Suppressor macrophage (primary cell): ENCODE measurements at places on chromosomes 3 and 15.
A peak's percentile ranks its signal among the peaks of the same experiment; 100 is the strongest.

DNA sequence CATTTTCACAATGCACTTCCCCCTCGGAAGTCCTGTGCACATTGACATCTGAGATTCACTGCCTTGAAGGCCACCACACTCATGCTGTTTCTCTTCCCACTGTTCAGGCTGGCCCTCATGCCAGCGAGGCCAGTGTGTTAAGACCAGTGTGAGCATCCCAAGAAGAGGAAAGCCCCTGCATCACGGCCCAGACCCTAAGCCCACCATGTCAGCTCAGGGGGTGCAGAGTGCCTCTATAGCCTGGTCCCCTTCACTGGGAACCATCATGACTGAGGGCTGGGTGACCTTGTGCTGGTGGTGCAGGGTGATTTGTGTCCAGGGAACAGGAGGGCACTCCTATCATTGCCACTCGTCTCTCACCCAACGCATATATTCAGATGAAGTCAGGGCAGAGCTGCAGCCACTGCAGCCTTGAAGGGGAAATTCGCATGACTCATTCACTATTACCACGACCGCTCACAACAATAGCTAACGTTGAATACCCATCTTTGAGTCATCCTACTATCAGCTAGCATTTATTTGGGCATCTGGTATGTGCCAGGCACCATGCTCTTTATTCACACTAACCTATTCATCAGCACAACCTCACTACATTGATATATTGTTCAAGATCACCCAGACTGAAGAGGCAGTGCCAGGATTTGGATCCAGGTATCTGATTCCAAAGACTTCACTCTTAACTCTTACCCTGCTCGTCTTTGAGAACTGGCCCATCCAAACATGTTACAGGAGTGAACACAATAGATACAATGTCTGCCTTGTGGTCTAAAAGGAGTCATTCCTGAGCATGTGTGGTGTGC, 58.8 kb upstream of the SLC6A11 start:
- DNase-seq, result no peak

GRCh38 chr15:40452296-40453090, 11.7 kb downstream of the BAHD1 start:
- DNase-seq, result no peak

GRCh38 chr3:188170461-188171459, 16.8 kb downstream of the LPP start:
- DNase-seq, result no peak

GRCh38 chr3:190381441-190381840, 6.5 kb upstream of the CLDN16 start:
- no peak for DNase-seq

GRCh38 chr3:12998648-12999047, 74.6 kb downstream of the IQSEC1 start:
- peak; percentile 61 for DNase-seq

GRCh38 chr3:147851062-147851461, 441.9 kb downstream of the ZIC1 start:
- DNase-seq, result no peak

GRCh38 chr3:89221924-89222323, 114.5 kb downstream of the EPHA3 start:
- DNase-seq, result no peak

- no peak for DNase-seq
These were observed 19.7 kb downstream of the SLC12A1 start for GRCh38 chr15:48225771-48226170.

GRCh38 chr3:64058566-64058965, 35.3 kb upstream of the PSMD6 start:
- DNase-seq, result no peak

DNA sequence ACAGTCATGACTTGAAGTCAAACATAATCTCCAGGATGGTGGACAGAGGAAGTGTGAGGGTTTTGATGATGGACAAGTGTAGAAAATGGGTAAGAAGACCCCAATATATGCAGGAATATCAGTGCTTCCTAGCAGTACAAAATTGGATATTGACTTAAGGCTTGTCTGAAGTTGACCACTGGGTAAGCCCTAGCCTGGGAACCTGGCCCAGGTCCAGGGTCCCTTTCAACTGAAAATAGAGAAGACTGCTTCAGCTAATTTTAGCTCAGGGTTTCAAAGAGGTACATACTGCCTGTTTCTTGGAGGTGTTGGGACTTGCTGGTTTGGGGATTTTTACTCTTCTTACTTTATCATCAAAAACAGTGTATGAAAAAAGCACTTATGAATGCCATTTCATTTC, 4.7 kb downstream of the NR1D2 start:
- no peak for DNase-seq

DNA sequence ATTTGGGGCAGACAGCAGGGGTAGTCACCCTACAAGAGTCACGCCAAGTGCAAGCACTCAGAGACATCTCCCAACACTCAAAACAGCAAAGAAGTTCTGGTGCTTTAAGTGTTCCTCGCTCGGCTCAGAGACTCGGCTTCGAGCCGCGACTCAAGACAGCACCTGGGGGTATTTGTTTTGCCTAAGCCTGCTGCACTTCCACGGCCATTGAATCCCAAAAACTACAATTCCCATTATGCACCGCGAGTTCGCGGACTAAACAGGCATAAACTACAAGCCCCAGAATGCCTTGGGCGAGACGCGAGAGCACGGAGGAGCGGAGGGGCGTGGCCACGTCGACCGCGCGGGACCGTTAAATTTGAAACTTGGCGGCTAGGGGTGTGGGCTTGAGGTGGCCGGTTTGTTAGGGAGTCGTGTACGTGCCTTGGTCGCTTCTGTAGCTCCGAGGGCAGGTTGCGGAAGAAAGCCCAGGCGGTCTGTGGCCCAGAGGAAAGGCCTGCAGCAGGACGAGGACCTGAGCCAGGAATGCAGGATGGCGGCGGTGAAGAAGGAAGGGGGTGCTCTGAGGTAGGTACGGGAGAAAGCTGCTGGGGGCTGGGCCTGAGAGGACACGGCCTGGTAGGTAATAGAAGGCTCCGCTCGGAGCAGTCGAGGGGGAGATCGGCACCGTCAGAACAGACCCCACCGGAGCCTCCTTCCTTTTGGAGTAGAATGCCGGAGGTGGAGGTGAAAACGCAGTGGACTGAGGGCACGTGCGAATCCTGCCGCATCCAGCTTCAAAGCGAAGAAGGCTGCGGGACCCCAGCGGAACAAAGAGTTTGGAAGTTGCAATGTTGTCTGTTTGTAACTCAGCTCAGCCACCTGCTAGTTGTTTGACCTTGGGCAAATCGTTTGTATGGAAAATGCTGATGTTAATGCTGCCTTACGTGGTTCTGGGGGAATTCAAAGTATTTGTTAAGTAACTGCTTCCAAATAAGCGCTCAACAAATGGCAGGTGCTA, at the start of gene BUB1B:
Gene BUB1B (plus strand): TSS at position 381 of the 1,000 bp plus-strand sequence. CDS start 152 bp downstream, at position 533.
- peak; percentile 95 for DNase-seq

DNA sequence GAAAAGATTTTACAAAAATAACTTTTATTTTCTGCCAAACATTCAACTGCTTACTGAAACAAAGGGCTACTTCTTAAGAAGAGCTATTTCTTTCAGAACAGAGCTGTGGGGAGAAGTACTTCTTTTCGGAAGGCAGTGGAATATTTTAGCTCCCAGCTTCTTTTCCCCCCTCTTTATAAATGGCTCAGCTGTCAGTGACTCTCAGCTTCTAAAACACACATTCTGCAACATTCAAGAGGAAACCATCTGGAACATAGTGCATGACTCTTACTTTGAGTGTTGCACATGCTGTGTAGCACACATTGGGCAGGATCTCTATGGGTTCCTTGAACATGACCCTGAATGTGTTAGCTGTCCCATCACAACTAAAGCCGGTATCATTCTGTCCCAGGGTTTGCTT, 7.0 kb upstream of the C15orf40 start:
- peak; percentile 42 for DNase-seq

DNA sequence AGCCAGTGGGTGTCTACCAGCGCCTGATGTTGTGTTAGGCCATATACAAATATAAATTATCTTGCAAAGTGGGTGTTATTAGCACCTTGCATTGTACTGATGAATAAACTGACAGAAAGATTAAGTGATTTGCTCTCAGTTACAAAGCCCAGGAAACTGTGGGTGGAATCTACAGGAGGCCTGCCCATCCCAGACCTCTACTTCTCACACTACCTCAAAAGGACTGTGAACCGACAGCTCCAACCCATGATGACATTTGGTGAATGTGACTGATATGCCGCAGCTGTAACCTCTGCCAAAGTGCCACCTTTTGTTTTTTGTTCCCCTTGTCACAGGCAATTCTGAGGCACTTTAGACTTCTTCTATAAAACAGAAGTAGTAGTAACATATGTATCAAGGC, 43.7 kb upstream of the KCNMB2 start:
- DNase-seq, result no peak

- peak; percentile 74 for DNase-seq
These were observed 22.5 kb downstream of the GABRA5 start for GRCh38 chr15:26889298-26889898.

- DNase-seq, result no peak
These were observed 132.4 kb downstream of the ADAMTS9 start for GRCh38 chr3:64555351-64555750.
